Renal cortex interstitium (tissue), 15 donors: ENCODE measurements at places on chromosomes 5 and 9. TPM values are rescaled to one million over a fixed set of nuclear protein-coding genes. Genes with fewer than 3 reads are reported as not detected.

- DNase-seq = no peak
Measured at GRCh38 chr9:101440714-101441230, 5.2 kb upstream of the ALDOB start.

GRCh38 chr9:127139775-127140174, 17.3 kb upstream of the ANGPTL2 start:
- DNase-seq = no peak

DNA sequence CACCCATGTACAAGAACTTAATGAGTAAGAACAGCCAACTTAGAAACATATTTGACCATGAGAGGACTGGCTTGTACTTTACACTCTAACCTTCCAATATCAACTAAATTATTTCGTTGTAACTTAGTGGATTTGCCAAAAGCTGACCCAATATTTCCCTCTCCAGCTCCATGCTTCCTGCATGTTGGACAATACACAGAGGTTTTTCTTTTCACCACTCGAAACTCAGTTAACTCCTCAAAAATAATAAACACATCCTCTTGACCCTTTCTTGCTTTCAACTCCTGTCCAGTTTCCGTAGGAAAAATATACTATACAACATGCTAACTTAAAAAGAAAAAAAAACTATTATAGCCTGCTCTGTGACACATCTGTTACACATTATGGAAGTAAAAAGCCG, 188.9 kb downstream of the MPDZ start:
- DNase-seq = no peak

GRCh38 chr5:132090107-132090506, 16.5 kb downstream of the CSF2 start:
- no peak for DNase-seq

DNA sequence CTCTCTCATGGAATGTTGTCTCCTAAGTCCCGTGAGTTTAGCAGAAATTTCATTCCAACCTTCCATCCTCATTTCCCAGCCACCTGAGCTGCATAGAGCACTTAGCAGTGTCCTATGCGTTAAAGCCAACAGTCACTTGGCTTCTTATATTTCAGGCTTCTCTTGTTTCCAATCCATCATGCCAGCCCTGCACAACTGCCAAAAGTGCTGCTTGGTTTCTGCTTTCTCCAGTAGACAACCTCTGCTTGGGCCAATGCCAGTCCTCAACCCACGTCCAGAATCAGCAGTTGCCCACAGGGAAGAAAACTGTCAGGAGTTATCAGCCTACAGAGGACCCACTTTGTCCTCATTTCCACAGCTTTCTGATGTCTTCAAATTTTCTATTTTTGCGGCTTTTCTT, 42.5 kb downstream of the KCNIP1 start:
- no peak for DNase-seq

DNA sequence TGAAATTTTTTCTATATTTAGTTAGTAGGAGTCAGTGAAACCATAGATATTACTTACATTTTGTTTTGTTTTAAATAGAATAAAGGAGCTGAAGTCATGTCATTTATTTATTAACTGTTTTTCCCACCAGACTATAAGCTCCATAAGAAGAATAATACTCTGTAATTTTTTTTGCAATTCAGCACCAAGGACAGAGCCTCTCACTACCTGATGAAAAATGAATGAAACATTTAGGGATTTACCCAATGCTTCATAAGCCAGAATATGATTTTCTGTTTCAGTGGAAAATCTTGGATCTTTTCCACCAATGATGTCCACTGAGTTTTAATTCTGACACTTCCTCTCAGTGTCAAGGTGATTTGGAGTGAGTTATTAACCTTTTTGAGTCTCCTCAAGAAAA, 624.9 kb upstream of the GRAMD2B start:
- DNase-seq = peak; percentile 32

TMC1 gene
- polyA plus RNA-seq = 0.53 TPM

C9orf153 gene
- 0.12 TPM for polyA plus RNA-seq

HCN1 gene
- polyA plus RNA-seq = not detected
